Stimulated activated CD4-positive, alpha-beta T cell treated with anti-CD3 and anti-CD28 coated beads, TNF-alpha, amount 100 ng/mL, for 1 hour (primary cell): ENCODE measurements at places on chromosomes 4 and X.

GRCh38 chrX:136574548-136574947, 42.5 kb downstream of the VGLL1 start:
- no peak for DNase-seq

DNA sequence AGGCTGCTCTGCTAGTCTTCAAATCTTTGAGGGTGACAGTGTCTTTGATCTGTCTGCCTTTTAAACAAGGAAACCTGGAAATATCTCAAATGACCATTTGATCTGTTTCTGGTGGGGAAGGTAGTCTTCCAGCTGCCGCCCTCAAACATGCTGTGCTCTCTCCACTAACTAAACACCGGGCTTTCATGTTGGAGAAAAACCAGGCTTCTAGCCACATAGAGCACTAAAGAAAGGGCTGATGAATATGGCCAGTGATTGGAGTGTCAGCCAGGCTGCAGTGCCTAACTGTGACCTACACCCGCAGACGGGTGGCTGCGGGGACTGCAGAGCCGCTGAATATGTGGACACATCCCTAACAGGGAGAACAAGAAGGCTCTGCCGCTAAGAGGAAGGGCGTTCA, 85.9 kb downstream of the UNC5C start:
- no peak for DNase-seq

DNA sequence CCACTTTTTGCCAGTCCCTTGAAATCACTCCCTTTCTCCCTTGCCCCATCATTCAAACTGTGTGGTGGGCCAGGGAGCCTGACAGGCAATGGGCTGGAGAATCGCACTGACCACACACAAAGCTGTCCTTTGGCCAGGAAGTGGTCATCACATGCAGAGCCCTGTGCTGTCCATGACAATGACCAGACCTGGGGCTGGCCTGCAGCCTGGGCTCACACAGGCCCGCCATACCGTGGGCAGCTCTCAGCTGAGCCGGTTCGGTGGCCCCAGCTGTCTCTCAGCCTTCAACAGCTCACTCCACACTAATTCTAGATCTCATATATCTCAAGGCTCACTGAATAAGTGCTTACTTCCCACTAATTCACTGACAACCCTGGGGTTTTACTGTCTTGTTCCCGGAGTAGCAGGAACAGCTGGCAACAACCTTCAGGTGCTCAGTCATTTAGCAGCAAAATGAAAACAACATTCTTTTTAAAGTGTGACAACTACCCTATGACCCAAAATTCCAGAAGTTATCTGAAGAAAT, 48.0 kb downstream of the USP46 start:
- no peak for DNase-seq

- DNase-seq = no peak
These were observed 12.7 kb upstream of the AADAT start for GRCh38 chr4:170102426-170102825.

DNA sequence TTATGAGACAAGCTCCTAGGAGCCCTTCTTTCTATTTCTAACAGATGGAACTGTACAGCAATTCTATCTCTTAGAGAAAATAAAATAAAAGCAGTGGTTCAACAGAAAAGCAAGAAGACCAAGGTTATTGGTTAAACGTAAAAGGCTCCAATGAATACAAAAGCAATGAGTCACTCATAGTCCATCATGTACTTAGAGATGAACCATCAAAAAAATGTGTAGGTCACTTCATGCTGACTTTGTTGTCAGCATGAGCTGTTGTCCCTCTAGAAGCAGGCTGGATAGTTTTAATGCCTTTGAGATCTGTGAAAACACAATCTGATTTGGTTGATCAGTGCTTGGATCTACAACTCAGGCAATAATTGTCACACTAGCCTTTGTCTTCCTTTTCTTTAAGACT, 378.6 kb upstream of the ANXA10 start:
- no peak for DNase-seq

DNA sequence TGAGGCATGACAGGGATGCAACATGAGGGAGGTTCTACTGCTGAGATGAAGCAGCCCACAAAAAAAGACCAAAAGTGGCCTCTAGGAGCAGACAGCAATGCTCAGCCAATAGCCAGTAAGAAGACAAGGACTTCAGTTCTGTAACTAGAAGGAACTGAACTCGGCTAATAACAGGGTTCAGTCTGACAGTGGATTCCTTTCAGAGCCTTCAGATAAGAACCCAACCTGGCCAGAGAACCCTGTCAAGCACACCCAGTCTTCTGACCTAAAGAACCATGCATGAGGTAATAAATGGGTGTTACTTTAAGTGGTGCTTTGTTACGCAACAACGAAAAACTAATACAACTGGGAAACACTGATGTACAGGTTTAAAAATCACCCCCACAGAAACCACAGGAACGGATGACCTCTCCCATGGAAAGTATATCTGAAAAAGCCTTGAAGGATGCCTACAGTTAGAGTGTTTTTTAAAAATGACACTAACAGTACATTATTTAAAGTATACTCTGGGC, 94.6 kb downstream of the PAPSS1 start:
- no peak for DNase-seq

DNA sequence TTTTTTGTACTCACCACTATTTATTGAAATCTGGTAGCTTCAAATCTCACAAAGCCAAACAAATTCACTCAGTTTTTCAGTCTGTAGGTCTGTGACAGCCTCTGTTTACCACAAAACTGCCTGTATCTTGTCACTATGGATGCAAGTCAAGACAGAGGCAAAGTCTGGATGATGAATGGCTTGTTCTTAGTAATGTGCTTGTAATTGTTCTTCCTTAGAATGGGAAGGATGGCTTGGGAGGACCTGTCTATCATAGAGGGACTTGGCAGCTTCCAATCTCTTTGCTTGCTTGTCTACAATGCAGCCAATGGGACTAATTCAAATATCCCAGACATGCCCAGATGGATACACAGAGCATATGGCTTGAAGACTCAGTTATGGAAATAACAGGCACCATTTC, 141.2 kb upstream of the SCML1 start:
- DNase-seq = no peak

DNA sequence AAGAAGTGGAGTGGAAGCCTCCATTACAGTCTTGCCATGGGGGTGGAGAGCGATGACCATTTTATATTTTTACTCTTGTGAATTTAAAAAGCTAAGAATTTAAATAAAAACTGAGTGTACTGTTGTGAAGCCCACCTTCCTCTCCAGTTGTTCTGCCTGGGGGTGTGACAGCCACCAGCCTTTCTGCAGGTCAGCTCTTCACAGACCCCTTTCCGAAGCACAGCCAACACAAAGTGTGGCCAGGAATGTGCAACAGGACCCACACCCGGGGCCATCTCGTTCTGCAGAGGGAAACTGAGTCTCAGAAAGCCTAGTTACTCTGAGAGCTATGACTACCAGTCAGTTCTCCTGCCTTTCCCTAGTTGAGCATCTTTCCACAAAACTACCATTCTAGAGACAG, 1.4 kb downstream of the GRPEL1 start:
- no peak for DNase-seq

DNA sequence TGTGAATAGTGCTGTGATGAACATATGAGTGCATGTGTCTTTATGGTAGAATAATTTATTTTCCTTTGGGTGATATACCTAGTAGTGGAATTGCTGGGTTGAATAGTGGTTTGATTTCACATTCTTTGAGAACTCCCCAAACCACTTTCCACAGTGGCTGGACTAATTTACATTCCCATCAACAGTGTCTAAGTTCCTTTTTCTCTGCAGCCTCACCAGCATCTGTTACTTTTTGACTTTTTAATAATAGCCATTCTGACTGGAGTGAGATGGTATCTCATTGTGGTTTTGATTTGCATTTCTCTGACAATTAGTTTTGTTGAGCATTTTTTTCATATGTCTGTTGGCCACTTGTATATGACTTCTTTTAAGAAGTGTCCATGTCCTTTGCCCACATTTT, 29.1 kb downstream of the JADE3 start:
- DNase-seq = no peak

DNA sequence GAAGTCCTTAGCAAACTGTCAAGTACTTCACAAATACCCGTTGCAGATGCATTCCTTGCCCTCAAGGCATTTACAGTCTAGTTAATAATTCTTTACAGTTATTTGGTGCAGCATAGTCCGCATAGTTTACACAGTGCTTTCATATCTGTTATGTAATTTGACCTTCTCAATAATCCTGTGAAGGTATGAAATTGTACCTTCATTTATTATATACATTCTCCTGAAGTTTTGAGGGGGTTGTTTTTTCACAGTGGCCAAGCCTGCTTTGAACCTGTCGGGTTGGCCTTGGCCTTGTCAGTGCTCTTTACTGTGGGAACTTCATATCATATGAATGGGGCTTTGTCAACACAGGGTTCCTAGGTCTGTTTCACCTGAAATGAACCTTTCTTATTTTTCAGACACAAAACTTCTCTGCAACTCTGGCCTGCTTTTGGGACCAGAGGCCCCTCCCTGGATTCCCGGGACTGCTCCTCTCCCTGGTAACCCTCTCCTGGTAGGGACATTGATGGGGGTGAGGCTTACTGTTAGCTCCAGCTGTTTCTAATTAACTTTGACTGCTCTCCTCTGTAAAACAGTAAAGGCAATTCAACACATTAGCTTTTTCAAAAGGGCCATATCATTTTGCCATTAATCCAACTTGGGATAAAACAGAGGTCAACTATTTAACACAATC, 9.1 kb downstream of the IGFBP7 start:
- DNase-seq = no peak
